ENCODE measurements at places on chromosomes 5 and 9. TPM values are rescaled to one million over a fixed set of nuclear protein-coding genes. Genes with fewer than 3 reads are reported as not detected.

The SNX18 gene
- 87.3 TPM for total RNA-seq

The BRD3 gene
- 6.0 TPM for total RNA-seq

The STKLD1 gene
- total RNA-seq, result 0.95 TPM

The GPX3 gene
- total RNA-seq, result 14.9 TPM

The IFNB1 gene
- not detected for total RNA-seq

The MAN1B1 gene
- 73.7 TPM for total RNA-seq

The LRRC19 gene
- not detected for total RNA-seq

The FYB1 gene
- 0.16 TPM for total RNA-seq

The FCN2 gene
- not detected for total RNA-seq

The CER1 gene
- total RNA-seq, result not detected

The FKTN gene
- 12.9 TPM for total RNA-seq

The FUT7 gene
- not detected for total RNA-seq

The CEL gene
- total RNA-seq, result 0.32 TPM

The ZNF483 gene
- 1.9 TPM for total RNA-seq

The C1QTNF2 gene
- total RNA-seq, result 0.86 TPM

The UNC5A gene
- not detected for total RNA-seq

The LHX3 gene
- not detected for total RNA-seq
